Cortex of kidney (tissue), 1 donor: ENCODE measurements at places on chromosomes 3 and 15.

GRCh38 chr3:13470894-13471574 lies 9.1 kb upstream of the HDAC11 start:
- no peak for DNase-seq

GRCh38 chr3:112693186-112693585 lies 52.2 kb upstream of the CCDC80 start:
- no peak for DNase-seq

DNA sequence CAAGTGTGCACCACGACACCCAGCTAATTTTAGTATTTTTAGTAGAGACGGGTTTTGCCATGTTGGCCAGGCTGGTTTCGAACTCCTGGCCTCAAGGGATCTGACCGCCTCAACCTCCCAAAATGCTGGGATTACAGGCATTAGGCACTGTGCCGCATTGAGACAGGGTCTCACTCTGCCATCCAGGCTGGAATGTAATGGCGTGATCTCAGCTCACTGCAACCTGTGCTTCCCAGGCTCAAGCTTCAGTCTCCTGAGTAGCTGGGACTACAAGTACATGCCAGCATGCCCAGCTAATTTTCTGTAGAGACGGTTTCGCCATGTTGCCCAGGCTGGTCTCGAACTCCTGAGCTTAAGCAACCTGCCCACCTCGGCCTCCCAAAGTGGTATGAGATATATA lies 51.6 kb downstream of the ACAD9 start:
- no peak for DNase-seq

- no peak for DNase-seq
Measured at GRCh38 chr3:188309437-188310269, 155.7 kb downstream of the LPP start.

DNA sequence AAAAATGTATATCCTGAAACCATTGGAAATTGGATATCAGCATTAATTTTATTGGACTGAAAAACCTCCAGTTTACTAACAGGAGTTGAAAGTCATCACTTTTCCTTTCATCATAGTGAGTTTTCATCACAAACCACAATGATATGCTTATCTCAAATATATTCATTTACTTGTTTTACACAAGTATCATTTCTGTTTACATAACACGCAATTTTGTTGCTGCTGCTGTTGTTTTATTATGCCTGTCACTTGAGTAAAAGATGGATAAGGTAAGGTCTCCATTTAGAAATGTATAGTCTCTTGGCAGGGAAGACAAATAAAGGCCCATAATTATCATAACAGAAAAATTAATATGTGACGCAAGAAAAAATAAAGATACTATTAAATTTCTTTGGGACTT lies 199.2 kb downstream of the TP63 start:
- no peak for DNase-seq

DNA sequence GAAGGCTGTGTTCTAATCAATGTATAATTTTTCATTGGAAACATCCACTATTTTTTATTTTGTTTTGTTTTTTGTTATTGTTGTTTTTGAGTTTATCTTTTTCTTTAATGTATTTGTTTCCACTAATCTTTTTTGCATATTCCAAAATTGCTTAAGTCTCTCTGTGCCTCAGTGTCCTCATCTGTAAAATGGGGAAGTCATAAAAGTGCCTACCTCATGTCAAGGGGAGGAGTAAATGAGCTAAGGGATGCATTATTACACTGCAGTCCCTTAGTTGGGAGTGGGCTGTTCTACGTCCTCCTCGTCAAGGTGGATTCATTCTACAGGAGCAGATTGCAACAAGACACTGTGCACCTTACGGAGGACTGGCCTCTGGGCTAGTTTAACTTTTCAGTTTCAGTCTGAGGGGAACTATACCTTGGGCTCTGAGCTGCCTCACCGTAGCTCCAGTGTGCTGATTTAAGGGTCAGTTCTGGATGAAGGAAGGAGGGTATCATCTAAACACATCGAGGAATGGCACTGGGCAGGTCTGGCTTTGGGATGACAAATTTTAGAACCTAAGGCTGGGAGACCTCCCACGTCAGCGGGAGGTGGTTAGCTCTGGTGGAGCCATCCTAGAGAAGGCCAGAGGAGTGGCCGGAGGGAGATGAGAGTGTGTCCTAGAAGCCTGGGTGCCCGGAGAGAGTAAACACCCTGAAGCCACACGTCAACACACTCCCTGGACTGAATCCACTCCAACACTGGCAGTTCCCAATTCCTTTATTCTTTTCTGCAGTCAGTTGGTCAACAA lies 5.1 kb upstream of the SRP14 start:
- no peak for DNase-seq

GRCh38 chr3:192444096-192444790 lies 283.1 kb downstream of the FGF12 start:
- DNase-seq, result no peak

- DNase-seq, result no peak
Measured at GRCh38 chr3:186886202-186886981, 43.9 kb downstream of the ADIPOQ start.

DNA sequence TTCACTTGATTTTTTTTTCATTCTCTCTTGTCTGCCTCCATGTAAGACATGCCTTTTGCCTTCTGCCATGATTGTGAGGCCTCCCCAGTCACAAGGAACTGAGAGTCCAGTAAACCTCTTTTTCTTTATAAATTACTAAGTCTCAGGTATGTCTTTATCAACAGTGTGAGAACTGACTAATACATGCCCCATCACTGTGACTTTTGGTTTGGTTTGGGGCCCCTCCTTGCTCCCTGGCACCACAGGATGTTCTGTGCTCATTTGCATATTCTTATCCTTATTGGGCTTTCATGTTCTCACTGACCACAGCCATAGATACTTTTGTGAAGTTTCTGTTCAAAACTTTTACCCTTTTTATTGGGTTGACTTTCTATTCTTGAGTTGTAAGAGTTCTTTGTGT lies 3.8 kb upstream of the PRR20G start:
- no peak for DNase-seq

- no peak for DNase-seq
Measured at GRCh38 chr15:82556315-82557035, 16.2 kb upstream of the RPS17 start.

GRCh38 chr3:82386647-82387046 lies 625.2 kb upstream of the GBE1 start:
- no peak for DNase-seq

GRCh38 chr3:39187372-39188155 lies 4.8 kb downstream of the XIRP1 start:
- DNase-seq, result no peak

DNA sequence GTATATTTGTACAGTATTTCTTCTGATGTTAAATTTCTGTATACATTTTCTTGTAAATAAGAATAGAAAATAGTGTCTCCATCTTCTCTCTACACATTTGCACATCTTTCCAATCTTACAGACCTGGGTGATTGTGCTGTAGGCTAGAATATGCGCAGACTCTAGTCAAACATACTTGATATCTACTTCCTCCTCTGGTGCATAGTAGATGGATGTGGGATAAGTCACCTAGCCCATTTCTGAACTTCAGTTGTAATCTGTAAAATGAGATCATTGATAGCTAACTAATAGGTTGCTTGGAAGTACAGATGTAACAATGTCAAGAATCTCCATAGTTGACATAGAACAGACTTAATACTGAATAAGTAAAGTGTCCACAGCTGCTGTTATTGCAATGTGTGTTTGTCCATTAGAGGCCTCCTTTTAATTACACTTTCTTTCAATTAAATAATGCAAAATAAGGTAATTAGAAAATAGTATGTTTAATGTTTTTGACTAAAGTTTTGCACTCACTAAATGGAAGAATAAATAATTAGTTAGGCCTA lies 46.7 kb downstream of the ALCAM start:
- DNase-seq, result no peak

GRCh38 chr15:74635228-74635627 lies 19.6 kb downstream of the CLK3 start:
- DNase-seq, result no peak

GRCh38 chr3:50215529-50215928 lies 10.5 kb downstream of the SLC38A3 start:
- DNase-seq, result no peak

DNA sequence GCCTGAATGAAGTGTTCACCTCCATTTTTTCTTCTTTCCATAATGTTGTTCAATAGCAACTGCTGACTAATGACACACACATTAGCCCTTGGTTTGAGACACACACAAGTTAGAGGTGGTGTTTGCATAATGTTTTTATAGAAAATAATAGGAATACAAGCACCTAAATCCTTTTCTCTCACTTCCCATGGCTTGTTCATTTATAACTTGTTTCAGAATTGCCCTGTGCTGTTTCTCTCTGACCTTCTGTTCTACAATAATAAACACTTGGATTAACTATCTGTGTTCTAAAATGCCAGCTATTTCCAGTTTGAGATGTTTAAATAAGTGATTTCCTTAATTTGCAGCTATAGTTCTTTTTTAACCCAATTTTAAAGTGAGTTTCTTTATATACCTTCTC lies 525.1 kb upstream of the ROBO2 start:
- DNase-seq, result no peak

GRCh38 chr3:107627962-107628542 lies 105.3 kb downstream of the BBX start:
- DNase-seq, result no peak

DNA sequence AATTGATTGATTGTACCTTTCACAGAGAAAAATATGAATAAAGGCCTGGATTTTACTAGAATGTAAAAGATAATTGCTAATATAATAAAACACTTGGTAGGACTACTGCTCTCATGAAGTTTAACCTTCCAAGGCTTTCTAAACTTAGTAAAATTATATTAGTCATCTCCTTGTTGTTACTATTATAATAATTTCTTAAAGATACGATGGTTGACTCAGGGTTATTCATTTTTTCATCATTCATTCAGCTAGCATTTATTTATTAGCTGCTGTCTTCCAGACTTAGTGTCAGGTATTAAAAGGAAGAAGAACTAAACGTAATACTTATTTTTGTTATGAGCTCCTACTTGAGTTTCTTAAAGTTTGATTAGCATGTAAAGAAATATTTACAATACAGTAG lies 771.6 kb upstream of the NR2F2 start:
- DNase-seq, result no peak

- DNase-seq, result no peak
Measured at GRCh38 chr3:74263031-74263430, 351.4 kb downstream of the CNTN3 start.

DNA sequence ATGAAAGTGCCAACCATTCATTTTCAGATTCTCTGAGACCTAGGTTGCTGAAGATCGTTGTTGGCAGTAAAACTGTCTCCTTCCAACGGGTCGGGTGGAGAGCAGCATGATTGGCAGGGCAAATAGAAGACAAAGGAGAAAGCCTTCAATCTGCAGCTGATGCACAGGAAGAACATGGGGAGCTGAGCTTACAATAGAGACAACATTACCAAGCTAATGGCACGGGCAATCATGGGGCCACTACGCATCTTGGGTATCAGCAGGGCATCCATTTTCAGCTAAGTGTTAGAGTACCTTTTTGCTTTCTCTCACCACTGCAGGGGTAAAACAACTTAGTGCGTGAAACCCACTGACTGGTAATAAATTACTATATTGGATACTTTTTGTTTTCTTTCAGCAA lies 114.8 kb downstream of the WDR72 start:
- DNase-seq, result no peak

- DNase-seq, result no peak
Measured at GRCh38 chr3:127671523-127672428, 976 bp upstream of the ABTB1 start.

- no peak for DNase-seq
Measured at GRCh38 chr3:82474711-82475110, 713.3 kb upstream of the GBE1 start.

DNA sequence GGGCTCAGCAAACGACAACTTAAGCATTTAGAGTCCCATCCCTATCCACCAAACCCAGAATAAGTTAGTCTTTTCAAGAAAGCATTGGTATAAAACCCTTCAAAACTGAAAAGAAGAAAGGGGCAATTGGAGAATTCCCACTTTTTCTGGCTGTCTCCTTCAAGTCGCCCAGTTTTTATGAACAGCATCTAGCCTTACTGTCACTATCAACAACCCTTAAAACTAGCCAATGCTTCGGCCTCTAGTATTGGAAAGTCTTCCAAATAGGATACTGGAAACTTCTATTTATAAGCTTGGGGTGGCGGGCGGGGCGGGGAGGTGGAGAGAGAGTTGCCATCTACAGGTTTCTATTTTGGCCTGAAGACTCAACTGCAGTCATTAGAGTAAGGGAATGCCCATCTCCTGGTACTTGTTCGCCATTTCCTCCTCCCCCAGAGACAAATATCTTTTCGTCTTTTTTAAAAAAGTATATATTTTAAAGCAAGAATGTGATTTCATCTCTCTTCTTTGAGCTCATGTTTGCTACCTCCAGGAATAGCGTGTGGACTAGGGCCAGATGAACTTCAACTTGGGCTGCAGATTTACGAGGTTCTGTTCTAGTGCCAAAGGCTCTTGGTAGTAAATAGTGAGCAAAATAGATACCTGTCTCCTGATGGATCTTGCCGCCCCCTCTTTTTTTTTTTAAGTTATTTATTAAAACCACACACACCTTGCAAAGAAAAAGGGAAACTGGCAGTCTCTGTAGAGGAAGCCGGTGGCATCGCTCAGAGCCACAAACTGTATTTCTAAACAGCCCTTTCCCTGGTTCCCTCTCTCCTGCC lies 2.7 kb downstream of the BCL6 start:
- DNase-seq, result no peak

GRCh38 chr15:50247819-50248655 lies 17.5 kb downstream of the HDC start:
- no peak for DNase-seq

DNA sequence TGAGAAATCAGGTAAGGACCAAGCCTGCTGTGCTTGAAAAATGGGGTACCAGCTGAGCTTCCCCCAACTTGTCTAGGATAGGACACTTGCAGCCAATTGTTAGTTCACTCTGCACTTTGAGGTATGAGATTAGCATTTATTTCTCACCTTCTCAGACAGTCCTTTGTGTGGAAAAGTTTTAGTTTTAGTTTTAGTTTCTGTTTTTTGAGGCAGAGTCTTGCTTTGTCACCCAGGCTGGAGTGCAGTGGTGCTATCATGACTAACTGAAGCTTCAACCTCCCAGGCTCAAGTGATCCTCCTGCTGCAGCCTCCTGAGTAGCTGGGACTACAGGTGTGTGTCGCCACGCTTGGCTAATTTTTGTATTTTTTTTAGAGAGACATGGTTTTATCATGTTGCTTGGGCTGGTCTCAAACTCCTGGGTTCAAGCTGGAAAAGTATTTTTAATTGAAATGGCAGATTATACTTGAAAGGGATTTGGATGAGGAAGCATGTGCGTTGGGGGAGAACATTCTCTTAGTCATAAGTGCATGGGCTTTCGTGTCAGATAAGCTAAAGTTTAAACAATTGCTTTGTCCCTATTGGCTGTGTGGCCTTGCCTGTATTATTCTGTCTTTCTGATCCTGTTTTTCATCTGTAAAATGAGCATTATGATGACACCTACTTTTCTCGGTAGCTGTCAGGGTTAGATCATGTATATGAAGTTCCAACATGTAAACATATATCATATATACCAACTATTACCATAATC lies 25.2 kb upstream of the CCK start:
- no peak for DNase-seq

DNA sequence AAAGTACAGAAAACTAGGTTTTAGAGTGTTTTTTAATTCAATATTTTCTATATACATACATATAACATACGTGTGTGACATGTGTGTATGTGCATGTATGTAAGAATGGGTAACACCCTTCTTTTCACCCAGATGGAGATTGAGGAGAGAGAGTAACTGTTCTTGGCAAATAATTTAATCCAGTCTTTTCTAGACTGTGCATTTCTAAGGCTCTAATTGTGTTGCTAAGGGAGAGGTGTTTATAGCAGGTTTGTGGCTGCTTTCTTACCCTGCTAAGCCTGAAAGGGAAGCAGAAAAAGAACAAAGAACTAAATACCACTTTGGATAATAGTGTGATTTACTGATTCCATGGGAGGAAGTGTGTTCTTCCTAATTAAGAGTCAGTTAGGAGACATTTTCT lies 46.0 kb upstream of the ALDH1L1 start:
- no peak for DNase-seq

- DNase-seq, result no peak
Measured at GRCh38 chr3:39435006-39435748, 28.7 kb downstream of the RPSA start.
